ENCODE measurements at places on chromosomes 2 and 18.

GRCh38 chr2:72803151-72803550, 22.7 kb downstream of the EXOC6B start:
- no peak for DNase-seq

- DNase-seq, result peak; percentile 72
Observed at GRCh38 chr2:86764661-86765309, 25.9 kb downstream of the CD8A start.

GRCh38 chr2:218984239-218985020, 554 bp downstream of the FEV start:
- DNase-seq, result no peak

GRCh38 chr2:179711375-179711774, 150.0 kb downstream of the ZNF385B start:
- DNase-seq, result no peak

- peak; percentile 22 for DNase-seq
Observed at GRCh38 chr2:9002637-9003365, 683 bp downstream of the MBOAT2 start.

- DNase-seq, result no peak
Observed at GRCh38 chr2:4762951-4763376, 929.2 kb upstream of the SOX11 start.
